PC-3 (cell line): ENCODE measurements at places on chromosomes 16 and 17. TPM values are rescaled to one million over a fixed set of nuclear protein-coding genes. Genes with fewer than 3 reads are reported as not detected.

DNA sequence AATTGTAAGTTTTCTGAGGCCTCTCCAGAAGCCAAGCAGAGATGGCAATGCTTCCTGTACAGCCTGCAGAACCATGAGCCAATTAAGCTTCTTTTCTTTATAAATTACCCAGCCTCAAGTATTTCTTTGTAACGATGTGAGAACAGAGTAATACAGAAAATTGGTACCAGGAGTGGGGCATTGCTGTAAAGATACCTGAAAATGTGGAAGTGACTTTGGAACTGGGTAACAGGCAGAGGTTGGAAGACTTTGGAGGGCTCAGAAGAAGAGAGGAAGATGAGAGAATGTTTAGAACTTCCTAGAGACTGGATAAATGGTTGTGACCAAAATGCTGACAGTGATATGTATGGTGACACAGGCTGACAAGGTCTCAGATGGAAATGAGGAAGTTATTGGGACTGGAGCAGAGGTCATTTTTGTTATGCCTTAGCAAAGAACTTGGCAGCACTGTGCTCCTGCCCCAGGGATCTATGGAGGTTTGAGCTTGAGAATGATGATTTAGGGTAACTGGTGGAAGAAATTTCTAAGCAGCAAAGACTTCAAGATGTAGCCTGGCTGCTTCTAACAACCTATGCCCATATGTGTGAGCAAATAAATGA, 23.1 kb downstream of the PRDM7 start:
- DNase-seq = no peak
- no peak overlapping the region for H3K27ac ChIP-seq
- H3K4me3 ChIP-seq = no peak overlapping the region
- no peaks in the 10 kb centered on the region for H3K27me3 ChIP-seq
- no peaks in the 10 kb centered on the region for H3K36me3 ChIP-seq

DNA sequence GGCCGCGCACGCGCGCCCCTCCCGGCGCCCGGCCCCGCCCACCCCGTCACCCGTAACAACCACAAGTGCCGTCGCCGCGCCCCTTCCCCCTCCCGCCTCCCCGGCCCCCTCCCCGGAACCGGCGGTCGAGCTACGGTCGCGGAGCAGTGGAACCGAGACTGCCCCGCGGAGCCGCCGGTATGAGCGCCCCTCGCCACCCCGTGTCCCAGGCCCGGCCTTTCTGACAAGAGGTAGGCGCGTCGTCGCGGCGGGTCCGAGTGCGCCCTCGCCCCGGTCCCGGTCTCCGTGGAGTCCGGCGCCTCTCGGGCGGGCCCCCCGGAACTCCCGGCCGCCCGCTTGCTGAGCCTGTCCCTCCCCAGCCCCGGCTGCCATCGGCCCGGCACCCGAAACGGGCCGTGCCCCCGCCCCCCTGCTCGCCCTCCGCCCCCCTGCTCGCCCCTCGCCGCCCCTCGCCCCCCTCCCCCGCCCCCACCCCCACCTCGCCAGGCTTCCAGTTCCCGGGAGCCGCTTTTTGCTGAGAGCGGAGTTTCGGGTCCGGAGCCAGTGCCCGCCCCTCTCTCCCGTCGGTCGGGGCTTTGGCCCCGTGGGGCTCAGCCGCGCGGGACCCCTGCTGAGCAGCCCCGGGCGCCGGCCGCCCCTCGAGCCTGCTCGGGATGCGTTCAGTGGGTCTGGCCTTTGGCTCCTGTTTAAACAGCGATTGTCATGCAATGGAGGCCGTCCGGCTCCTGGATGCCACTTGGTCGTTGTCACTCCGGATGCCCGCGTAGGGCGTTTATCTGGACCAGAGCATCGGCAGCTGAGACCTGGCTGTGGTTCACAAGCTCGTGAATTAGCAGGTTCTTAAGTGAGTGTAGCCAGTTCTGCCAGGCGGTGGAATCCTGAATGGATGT, at the start of gene SEC14L1:
Gene SEC14L1 (plus strand): TSS at position 92 of the 890 bp plus-strand sequence. CDS start 2,628 bp downstream, outside the sequence.
- peaks cover 56% of the 10 kb centered on the region for H3K4me1 ChIP-seq
- peak within 1 kb of the TSS; percentile 90 for H3K27ac ChIP-seq
- H3K36me3 ChIP-seq = peaks cover 33% of the 10 kb centered on the region
- peak; percentile 66 for DNase-seq
- no peaks in the 10 kb centered on the region for H3K27me3 ChIP-seq
- peak within 1 kb of the TSS; percentile 91 for H3K4me3 ChIP-seq

GRCh38 chr17:4974115-4974670, 6.6 kb upstream of the SPAG7 start:
- H3K27ac ChIP-seq = no peak overlapping the region
- H3K36me3 ChIP-seq = peaks cover 3% of the 10 kb centered on the region
- no peak overlapping the region for H3K4me3 ChIP-seq

DNA sequence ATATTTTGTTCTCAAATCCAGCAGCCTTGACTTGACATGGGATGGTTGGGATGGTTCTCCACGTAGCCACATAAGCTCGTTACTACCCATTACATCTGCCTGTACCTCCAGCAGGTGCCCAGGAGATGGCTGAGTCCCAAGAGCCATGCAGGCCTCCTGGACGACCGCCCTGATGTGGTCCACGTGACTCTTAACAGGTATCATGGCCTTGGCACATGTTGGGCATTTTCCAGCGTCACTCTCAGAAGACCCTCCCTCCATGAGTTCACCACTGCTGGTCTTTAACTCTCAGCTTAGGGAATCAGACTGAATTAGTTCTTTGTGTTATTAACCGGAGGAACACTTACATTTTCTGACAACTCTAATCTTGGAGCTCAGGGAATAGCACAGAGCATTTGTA, 161.5 kb downstream of the CDH13 start:
- no peak overlapping the region for H3K27ac ChIP-seq
- no peaks in the 10 kb centered on the region for H3K36me3 ChIP-seq
- DNase-seq = no peak
- no peaks in the 10 kb centered on the region for H3K4me1 ChIP-seq
- no peak overlapping the region for H3K4me3 ChIP-seq

Gene ATP2C2
- 26.0 and 40.5 TPM in 2 replicates for total RNA-seq

Gene ARSG
- total RNA-seq = 1.3 and 2.1 TPM in 2 replicates

GRCh38 chr16:27429330-27429871, 27.4 kb downstream of the IL21R start:
- H3K27me3 ChIP-seq = no peaks in the 10 kb centered on the region

DNA sequence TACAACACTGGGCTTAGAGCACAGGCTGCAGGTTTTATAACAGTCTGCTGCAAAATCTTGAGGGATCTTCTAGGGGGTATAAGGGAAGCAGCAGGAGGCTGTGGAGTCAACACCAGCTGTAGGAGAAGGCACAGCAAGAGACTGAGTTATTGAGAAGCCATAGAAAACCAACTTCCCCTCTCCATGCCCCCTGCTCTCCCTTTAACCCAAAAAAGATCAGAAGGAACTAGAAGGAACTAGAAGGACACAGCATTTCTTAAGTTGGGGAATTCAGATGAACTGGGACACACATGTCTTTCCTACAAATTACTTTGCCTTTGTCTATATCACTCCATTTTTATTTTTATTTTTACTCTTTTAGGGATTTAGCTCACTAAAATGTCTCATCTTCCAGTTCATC, 6.2 kb upstream of the CCL18 start:
- H3K27ac ChIP-seq = no peak overlapping the region
- H3K4me1 ChIP-seq = no peaks in the 10 kb centered on the region
- DNase-seq = no peak

- DNase-seq = no peak
- H3K4me1 ChIP-seq = no peaks in the 10 kb centered on the region
- no peak overlapping the region for H3K27ac ChIP-seq
- H3K36me3 ChIP-seq = no peaks in the 10 kb centered on the region
Measured at GRCh38 chr17:45920083-45920482, 25.7 kb downstream of the MAPT start.

Gene CMTM2
- not detected in 2 replicates for total RNA-seq

GRCh38 chr16:86120201-86121192, 221.5 kb downstream of the IRF8 start:
- no peak overlapping the region for H3K27ac ChIP-seq
- H3K27me3 ChIP-seq = peaks cover 69% of the 10 kb centered on the region
- no peak overlapping the region for H3K4me3 ChIP-seq
- no peak for DNase-seq
- H3K36me3 ChIP-seq = no peaks in the 10 kb centered on the region

Gene KATNIP
- 19.0 and 30.0 TPM in 2 replicates for total RNA-seq

Gene PRSS21
- total RNA-seq = not detected in 2 replicates

DNA sequence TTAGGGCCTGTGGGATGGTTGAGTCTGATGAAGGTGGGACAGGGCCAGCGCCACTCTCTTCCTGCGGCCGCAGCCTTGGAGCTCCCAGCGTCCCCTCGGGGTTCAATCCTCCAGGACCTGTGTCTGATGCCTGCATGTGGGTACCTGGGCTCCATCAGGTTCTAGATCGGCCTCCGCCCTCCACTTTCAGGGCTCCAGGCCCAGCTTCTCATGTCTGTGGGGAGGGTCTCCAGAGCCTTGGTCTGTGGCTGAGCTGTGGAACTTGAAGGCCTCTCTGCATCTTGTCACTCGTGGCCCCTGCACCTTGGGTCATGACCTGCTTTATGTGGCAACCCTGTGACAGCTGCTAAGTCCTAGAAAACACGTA, 89.8 kb upstream of the ZNF750 start:
- DNase-seq = no peak
- no peak overlapping the region for H3K4me3 ChIP-seq
- no peaks in the 10 kb centered on the region for H3K27me3 ChIP-seq
- peaks cover 6% of the 10 kb centered on the region; the same call in 1 of the 2 replicates for H3K36me3 ChIP-seq
- H3K4me1 ChIP-seq = peaks cover 16% of the 10 kb centered on the region

DNA sequence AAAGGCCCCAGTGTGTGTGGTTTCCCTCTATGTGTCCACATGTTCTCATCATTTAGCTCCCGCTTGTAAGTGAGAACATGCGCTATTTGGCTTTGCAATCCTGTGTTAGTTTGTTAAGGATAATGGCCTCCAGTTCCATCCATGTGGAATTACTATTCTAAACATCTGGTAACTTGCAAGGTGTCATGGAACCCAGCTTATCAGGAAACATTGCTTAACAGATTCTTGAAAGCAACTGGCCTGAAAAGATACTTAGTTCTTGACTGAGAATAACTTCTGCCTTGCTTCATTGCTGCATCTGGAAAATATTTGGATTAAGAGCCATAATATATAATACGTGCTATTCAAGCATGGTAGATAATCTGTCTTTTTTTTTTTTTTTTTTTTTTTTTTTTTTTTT, 27.8 kb downstream of the PAFAH1B1 start:
- no peak overlapping the region for H3K27ac ChIP-seq
- no peak overlapping the region for H3K4me3 ChIP-seq
- peaks cover 13% of the 10 kb centered on the region; the same call in 1 of the 2 replicates for H3K36me3 ChIP-seq
- no peak for DNase-seq
- H3K27me3 ChIP-seq = no peaks in the 10 kb centered on the region

GRCh38 chr16:6363896-6364607, 968.6 kb upstream of the RBFOX1 start:
- H3K4me3 ChIP-seq = no peak overlapping the region
- H3K27me3 ChIP-seq = no peaks in the 10 kb centered on the region
- H3K4me1 ChIP-seq = no peaks in the 10 kb centered on the region
- H3K36me3 ChIP-seq = no peaks in the 10 kb centered on the region
- no peak overlapping the region for H3K27ac ChIP-seq
- DNase-seq = no peak

DNA sequence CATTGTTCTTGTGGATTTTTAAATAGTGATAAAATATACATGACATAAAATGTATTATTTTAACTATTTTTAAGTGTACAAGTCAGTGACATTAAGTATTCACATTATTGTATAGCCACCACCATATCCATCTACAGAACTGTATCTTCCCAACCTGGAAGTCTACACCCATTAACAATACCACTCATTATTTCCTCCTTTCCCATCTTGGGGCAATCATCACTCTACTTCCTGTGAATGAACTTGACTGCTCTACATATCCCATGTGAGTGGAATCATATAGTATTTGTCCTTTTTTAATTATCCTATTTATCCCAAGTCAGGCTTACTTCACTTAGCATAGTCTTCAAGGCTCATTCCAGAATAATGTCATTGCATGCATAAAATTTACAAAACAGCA, 40.7 kb upstream of the MMP2 start:
- no peak for DNase-seq
- no peaks in the 10 kb centered on the region; the same call in 1 of the 2 replicates for H3K27me3 ChIP-seq
- no peak overlapping the region for H3K27ac ChIP-seq
- no peak overlapping the region for H3K4me3 ChIP-seq
- no peaks in the 10 kb centered on the region for H3K36me3 ChIP-seq
- no peaks in the 10 kb centered on the region for H3K4me1 ChIP-seq

DNA sequence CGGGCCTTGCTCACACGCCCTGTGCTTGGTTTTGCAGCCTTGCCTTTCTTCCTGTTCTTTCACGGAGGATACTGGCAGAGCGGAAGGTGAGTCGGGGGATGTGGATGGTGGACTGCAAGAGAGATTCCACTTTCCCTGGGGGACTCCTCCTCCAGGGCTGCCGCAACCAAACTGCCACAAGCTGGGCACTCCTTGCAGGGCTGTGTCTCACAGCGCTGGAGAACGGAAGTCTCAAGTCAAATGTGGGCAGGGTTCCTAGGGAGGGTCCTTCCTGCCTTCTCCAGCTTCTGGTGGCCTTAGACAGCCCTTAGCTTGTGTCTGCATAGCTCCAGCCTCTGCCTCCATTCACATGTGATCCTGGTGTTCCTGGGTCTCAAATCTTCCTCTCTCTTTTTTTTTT, 11.4 kb upstream of the BIRC5 start:
- H3K4me1 ChIP-seq = peaks cover 18% of the 10 kb centered on the region
- H3K27ac ChIP-seq = no peak overlapping the region
- DNase-seq = no peak
- H3K27me3 ChIP-seq = no peaks in the 10 kb centered on the region

Gene KRTAP3-1
- total RNA-seq = 1.6 TPM in 1 of 2 replicates, not detected in the other

Gene UTP18
- total RNA-seq = 64.2 and 97.6 TPM in 2 replicates

- no peaks in the 10 kb centered on the region for H3K27me3 ChIP-seq
- peak overlapping the region; percentile 90 for H3K27ac ChIP-seq
- peaks cover 11% of the 10 kb centered on the region; the same call in 1 of the 2 replicates for H3K36me3 ChIP-seq
Measured at GRCh38 chr17:81097134-81097942, 62.4 kb downstream of the BAIAP2 start.

- H3K27me3 ChIP-seq = no peaks in the 10 kb centered on the region
- H3K4me1 ChIP-seq = peaks cover 55% of the 10 kb centered on the region
- no peak for DNase-seq
- no peak overlapping the region for H3K4me3 ChIP-seq
- H3K27ac ChIP-seq = peak overlapping the region; percentile 25; the same call in 1 of the 2 replicates
- H3K36me3 ChIP-seq = no peaks in the 10 kb centered on the region
Measured at GRCh38 chr17:40112718-40113109, 9.1 kb upstream of the MSL1 start.

Gene CSH2
- not detected in 2 replicates for total RNA-seq

DNA sequence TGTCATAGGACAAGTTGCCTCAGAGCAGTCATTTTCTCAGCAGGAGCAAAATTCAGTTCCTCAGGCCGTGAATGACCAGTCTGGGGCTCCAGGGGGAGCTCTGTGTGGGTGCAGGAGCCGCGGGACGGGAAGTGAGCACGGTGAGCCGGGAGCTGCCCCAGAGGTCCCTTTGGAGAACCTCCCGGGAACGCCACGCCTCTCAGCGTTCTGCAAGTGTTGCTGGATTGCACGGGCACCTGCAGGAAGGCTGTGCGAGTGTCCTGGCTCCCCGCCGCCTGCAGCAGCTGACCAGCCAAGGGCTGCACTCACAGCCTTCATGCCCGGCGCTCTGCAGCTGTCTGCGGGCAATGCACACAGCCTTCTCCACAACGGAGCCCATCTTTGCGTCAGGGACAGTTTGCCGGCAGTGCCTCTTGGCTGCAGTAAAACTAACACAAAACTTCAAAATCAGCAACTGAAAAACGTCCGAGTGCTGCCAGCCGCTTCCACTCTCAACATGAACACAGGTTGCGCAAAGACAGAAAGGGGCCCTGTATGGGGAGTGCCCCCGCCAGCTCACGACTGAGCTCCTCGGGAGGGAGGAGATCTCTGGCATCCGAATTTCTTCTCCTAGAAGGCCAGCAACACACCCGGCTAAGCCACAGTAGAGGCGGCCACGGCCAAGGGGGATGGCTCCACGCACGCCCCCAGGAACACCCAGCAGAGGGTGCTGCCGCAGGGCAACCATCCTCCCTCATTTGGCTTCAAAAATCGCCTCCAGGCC, 16.0 kb downstream of the NDUFAF8 start:
- H3K27ac ChIP-seq = no peak overlapping the region
- H3K27me3 ChIP-seq = no peaks in the 10 kb centered on the region
- H3K4me3 ChIP-seq = no peak overlapping the region
- H3K4me1 ChIP-seq = 0 out of 2 replicates have a peak, but pooled peaks cover 3% of the 10 kb centered on the region

Gene GJD3
- total RNA-seq = not detected in 2 replicates
